NCI-H524 (cell line): ENCODE measurements at places on chromosomes 4 and X.

- DNase-seq, result peak; percentile 33
These were observed 1.6 kb downstream of the TRPC3 start for GRCh38 chr4:121950212-121950679.

- no peak for DNase-seq
These were observed 21.3 kb downstream of the ETDA start for GRCh38 chrX:135273162-135273561.

- DNase-seq, result no peak
These were observed 1212.2 kb upstream of the TENM3 start for GRCh38 chr4:181030961-181031360.

DNA sequence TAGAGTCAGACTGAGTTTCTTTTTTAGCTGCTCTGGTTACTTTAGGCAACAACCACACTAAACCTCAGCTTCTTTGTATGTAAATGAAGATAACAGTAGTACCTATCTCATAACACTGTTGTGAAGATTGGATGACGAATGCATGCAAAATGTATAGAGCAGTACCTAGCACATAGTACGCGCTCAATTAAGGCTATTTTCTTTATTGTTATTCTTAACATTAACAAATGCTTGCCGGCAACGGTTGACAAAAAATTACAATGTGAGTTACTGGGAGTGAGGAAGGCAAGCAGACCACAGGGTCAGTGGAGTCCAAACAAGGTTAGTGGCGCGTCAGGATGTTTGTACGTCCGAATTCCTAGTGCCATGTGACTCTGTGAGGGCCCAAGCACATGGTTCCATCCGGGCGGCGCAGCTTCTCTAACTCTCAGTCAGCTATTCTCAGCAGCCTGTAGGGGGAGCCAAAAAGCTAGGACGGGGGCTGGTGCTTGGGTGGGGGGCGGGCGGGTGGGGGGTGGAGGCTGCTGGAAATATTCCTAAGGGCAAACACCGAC, 821 bp upstream of the NALF2 start:
- DNase-seq, result peak; percentile 72

GRCh38 chrX:31523884-31524536, 452.2 kb upstream of the FTHL17 start:
- no peak for DNase-seq

DNA sequence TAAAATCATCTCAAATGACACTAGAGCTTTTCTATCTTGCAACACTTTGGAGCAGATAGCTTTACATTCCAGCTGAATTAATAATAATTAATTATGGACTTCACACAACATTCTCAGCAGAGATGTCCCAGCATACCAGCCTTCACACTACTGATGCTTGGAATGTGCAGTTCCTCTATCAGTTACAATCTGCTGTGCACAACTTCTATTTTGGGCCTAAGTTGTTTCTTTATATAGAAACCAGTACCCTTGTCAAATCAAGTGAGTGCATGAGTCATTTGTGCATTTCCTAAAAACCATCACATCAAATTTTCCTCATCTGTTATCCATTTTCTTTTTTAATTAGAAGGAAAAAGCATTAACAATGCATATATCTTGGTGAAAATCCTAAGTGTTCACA, 8.8 kb upstream of the RASL11B start:
- no peak for DNase-seq

DNA sequence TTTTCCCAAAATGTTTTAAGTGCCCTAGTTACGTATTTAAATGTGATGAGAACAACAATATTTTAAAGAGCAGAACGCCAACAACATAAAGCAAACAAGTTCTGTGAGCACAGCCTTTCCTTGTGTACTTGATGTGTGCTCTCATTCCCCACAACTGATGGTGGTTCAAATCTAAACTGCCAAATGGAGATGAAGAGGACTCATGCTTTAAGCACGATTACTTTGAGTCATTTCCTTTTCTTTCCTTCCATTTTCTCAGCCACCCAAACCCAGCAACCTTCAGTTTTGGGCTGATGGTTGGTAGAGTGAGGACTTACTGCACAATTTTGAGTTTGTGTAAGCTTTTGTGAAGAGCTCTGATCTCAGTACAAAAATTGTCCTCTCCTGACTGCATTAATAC, 1.7 kb downstream of the NSD2 start:
- no peak for DNase-seq

DNA sequence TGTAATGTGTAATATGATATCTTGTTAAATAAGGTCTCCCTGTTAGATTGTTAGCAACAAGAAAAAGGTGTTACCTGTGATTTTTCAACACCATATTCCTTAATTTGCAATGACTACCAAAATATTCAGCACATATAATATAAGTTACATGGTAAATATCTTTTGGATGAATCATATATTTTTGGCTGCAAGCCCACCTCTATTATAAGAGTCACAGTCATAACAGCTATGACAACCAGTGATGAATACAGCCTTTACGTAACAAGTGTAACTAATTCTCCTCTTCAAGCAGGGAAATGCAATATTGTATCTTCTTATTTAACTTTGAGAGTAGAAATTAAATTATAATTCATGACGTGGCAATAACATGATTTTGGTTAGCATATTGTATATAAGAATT, 187.0 kb downstream of the NLGN4X start:
- no peak for DNase-seq

DNA sequence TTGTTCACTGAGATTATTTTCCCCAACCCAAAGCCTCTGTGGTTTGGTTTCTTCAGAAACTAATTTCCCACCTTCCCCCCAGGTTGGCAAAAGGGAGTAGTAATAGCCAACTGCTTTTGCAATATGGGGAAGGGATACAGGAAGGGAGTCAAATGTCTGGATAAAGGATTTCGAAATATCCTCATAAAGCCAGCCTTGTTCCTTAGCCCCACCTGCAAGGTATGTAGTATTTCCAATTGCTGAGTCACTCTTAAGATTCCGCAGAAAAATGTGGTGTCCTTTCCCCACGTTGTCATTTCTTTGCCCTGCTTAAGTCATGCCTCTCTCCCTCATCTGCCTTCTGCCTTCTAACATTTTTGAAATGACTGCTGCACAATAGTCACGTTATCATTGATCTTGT, 138.8 kb upstream of the DCAF8L1 start:
- DNase-seq, result no peak

- no peak for DNase-seq
These were observed 22.7 kb downstream of the JAKMIP1 start for GRCh38 chr4:6177587-6178197.

- no peak for DNase-seq
These were observed 298.4 kb downstream of the RAPGEF2 start for GRCh38 chr4:159401226-159401712.

DNA sequence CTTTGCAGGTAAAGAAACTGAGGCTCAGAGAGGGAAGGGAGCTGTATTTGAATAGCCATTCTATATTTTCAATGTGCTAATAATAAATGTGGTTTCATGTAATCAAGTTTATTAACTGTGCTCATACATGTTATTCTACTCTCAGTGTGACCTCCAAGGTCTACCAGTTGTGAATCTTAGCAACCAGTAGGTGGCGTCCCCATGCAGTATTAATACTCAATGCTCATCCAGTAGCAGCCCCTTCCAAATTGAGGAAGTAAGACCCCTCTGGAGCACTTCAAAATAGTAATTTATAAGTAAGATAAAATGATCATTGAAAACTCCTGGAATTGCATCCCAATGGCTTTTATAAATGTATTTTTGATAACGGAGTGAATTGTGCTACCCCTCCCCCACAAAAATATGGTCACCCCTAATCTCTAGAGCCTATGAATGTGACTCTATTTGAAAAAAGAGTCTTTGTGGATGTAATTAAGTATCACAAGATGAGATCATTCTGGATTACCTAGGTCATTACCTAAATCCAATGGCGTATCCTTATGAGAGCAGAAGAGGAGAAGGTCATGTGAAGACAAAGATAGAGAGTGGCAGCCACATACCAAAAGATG, 20.4 kb upstream of the SEPSECS start:
- DNase-seq, result peak; percentile 44

DNA sequence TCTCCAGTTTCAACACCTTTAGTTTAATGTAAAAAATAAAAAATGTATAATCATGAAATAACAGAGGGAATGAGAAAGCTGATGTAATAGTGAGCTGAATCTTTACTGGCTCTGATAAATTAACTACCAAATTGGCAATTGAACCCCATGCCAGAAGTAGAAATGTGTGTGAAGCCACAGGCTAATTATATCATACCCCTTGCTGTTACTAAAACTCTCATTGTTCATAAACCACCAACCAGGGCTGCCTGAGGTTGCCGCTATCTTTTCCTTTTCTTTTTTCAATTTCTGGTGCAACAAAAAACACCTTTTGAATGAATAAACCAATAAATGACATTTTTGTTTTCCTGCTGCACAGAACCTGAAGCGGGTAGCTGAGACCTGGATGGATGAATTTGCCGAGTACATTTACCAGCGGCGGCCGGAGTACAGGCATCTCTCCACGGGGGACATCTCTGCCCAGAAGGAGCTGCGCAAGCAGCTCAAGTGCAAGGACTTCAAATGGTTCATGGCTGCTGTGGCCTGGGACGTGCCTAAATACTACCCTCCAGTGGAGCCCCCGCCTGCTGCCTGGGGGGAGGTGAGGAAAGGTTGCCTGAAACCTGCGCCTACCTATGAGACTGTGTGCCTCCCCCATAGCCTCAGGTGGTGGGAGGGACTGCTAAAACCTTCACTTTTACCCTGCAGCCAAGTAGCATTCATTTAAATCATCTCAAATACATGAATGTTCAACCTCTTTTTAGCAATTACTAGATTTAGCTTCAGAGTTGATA, 216.7 kb upstream of the GALNT7 start:
- no peak for DNase-seq
